Large intestine (tissue), 12 donors: ENCODE measurements at places on chromosomes 7 and 10. TPM values are rescaled to one million over a fixed set of nuclear protein-coding genes. Genes with fewer than 3 reads are reported as not detected.

Gene FZD8
- 5.5 TPM for polyA plus RNA-seq

Gene HOXA10
- 0.12 TPM for polyA plus RNA-seq

Gene CDK14
- polyA plus RNA-seq, result 9.7 TPM

Gene MMP21
- 0.28 TPM for polyA plus RNA-seq

Gene UCN3
- 11.4 TPM for polyA plus RNA-seq

Gene LRRC61
- polyA plus RNA-seq, result 22.8 TPM

DNA sequence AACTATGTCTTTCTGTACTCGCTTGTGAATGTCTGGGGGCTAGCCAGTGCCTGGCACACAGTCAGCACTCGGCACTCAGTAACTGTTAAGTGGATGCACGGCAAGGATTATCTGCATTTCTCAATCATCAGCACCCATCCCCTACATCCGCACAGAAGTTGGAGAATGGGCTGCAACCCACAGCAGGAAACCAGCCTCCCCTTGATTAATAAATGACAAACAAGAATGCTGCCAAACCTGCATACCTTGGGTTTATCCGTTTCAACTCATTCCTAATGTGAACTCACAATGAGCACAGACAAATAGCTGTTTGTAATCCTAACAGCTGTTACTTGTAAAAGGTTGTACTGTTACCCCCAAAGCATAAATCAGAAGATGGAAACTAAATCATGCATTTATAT is 28.9 kb downstream of the PPP1R3C start:
- no peak for DNase-seq

GRCh38 chr7:55413442-55413841 is 48.3 kb downstream of the LANCL2 start:
- DNase-seq, result no peak

- DNase-seq, result no peak
These were observed 78.5 kb upstream of the PDCD4 start for GRCh38 chr10:110793128-110793812.

- no peak for DNase-seq
These were observed 37.0 kb downstream of the FAM171A1 start for GRCh38 chr10:15333909-15334649.

- no peak for DNase-seq
These were observed 17.2 kb upstream of the PRSS58 start for GRCh38 chr7:142275028-142275427.

GRCh38 chr7:102147008-102147407 is 139.7 kb upstream of the SH2B2 start:
- no peak for DNase-seq

- no peak for DNase-seq
These were observed 114.0 kb downstream of the INPP5A start for GRCh38 chr10:132651511-132652029.

GRCh38 chr7:45082031-45082830 is 6.5 kb downstream of the NACAD start:
- DNase-seq, result no peak

DNA sequence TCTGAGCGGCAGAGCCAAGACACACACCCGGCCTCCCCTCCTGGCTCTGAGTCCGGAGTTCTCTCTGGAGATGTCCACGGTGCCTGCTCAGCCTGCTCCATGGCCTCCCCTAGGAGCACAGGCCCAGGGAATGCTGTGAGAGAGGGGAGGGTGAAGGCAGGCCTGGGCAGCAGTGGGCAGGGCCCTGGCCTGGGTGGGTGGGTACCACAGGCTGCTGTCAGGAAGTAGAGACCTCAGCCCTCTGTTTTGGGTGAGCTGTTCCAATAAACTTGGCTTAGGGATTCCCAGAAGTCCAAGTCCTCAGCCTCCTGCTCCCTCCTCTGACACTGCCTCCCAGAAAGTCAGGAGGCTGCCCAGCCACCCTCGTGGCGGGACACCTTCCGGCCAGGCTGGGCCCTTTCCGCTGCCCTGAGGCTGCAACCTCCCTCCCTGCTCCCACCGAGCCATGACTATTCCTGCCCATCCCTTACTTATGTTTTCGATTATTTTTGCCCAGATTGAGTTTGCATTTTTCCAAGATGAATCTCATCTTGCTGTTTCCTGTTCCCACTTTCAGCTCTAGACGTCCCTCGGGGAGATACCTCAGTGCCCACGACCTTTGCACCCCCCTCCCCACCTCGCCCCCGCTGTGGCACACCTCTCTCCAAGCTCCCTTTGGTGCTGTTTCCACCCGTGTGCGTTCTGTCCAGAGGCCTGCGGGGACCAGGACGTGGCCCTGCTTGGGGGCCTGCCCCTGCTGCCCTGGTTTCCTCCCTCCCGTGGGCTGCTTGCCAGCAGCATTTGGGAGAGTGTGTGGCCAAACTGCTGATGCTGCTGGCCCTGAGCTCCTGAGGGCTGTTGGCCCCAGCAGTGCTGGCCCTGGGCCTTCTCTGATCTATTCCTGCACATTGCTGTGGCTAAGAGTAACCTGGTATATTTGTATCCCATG is 5.8 kb upstream of the POLM start:
- no peak for DNase-seq

GRCh38 chr10:45058580-45058979 is 57.9 kb downstream of the ZNF22 start:
- no peak for DNase-seq

DNA sequence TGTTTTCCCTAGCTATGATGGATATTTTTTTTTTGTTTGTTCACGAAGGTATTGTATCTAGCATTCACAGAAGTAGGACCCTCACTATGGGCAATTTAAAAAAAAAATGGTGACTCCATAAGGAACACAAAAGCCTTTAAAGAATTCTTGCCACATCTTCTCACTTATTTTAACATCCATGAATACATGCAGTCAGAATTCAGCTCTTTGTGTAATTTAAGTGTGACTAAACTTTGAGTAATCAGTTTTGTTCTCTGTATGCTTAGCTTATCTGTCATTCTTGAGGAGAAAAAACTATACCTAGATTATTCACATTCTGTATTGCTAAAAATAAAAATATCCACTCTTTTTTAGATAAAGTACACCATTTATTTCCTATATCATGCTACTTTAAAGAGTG is 313.2 kb upstream of the KCND2 start:
- no peak for DNase-seq

GRCh38 chr10:26627324-26627723 is 70.2 kb upstream of the PDSS1 start:
- DNase-seq, result peak; percentile 27

GRCh38 chr10:22133749-22134624 is 83.8 kb downstream of the EBLN1 start:
- DNase-seq, result peak; percentile 30

DNA sequence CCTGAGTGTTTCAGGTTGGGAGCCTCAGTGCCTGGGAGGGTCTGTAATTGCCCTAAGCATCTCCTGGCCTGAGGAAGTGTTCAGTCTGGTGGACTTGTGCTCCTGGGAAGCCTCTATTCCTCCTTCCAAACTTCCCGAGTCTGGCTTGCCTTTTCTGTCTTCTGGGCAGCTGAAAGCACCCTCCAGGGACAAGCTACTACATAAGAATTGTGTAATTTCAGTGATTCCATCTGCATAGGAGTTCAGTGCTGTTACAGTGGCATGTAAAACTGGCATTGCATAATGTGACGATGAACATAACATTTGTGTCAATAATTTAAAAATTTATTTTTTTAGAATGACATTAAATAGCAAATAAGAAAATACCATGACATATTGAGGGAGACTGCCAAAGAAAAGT is 109.3 kb downstream of the AOAH start:
- no peak for DNase-seq

DNA sequence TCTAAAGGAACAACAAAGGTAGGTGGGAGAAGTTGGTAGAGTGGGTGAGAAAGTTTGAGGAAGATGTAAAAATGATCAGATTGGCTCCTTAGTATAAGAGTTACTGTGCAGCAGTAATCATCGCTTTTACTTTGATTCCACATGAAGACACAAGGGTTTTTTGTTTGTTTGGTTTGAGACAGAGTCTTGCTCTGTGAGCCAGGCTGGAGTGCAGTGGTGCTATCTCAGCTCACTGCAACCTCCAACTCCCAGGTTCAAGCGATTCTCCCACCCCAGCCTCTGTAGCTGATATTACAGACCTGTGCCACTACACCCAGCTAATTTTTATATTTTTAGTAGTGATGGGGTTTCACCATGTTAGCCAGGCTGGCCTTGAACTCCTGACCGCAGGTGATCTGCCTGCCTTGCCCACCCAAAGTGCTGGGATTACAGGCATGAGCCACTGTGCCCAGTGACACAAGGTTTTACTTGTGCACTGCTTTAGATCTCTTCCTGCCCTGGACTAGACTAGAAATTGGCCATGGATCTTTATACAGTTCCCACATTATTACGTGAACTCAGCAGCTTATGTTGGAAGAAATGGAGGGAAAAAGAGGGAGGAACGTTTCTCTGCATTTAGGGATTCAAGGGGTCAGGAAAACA is 10.7 kb downstream of the LUC7L2 start:
- no peak for DNase-seq

DNA sequence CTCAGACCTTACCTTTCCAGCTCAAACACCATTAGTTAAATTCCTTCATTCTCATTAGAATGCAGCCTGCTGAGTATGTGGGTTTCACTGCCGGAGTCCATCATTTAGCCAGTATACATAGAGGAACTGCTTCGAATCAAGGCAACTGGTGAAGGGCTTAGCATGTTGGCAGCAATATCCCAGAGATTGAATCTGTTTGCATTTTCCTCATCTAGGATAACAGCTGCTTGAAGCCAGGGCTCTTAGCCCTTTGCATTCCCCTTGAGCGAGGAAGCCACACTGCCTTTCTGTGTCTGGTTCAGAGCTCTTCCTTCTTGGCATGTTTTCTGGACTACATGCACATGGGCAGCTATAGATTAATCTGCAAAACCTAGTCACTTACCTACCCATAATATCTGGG is 14.7 kb downstream of the NODAL start:
- DNase-seq, result no peak

GRCh38 chr10:117626228-117626627 is 83.7 kb downstream of the EMX2 start:
- no peak for DNase-seq

DNA sequence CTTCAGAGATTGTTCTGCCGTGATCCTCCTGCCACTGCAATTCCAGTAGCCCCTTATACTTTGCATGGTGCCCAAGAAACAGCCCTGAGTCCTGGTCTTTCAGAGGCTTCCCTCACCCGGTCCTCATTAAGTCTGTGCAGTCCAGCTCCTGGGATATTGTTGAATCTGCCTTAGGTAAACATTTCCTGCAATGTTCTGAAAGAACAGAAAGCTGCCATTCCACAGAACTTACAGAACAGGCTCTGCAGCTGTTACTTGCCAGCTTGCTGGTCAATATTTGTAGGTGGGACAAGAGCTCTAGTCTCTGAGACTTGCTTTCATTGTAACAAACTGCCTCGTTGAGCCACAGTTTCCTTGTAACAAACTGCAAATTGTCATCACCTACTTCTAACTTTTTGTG is 115.0 kb upstream of the KIF5B start:
- peak; percentile 53 for DNase-seq

DNA sequence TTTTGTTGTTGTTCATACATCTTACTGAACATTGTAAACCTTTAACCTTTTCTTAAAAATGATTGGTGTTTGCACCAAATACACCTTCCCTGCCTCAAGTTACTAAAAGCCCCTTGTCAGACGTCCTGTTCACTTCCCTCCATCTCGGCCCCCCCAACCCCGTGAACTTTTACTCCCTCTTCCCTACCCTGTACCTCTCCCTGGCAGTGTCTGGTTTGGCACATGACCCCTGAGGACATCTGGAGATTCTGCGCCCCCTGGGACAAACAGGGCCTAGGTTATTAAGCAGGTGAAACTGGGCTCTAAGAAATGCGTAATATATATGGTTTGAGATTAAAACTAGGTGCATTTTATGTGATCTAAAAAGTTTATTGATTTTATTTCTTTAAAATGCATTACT is 1.4 kb downstream of the PPP2R2D start:
- no peak for DNase-seq

- peak; percentile 71 for DNase-seq
These were observed 84.1 kb downstream of the MDFIC start for GRCh38 chr7:115005953-115006352.

DNA sequence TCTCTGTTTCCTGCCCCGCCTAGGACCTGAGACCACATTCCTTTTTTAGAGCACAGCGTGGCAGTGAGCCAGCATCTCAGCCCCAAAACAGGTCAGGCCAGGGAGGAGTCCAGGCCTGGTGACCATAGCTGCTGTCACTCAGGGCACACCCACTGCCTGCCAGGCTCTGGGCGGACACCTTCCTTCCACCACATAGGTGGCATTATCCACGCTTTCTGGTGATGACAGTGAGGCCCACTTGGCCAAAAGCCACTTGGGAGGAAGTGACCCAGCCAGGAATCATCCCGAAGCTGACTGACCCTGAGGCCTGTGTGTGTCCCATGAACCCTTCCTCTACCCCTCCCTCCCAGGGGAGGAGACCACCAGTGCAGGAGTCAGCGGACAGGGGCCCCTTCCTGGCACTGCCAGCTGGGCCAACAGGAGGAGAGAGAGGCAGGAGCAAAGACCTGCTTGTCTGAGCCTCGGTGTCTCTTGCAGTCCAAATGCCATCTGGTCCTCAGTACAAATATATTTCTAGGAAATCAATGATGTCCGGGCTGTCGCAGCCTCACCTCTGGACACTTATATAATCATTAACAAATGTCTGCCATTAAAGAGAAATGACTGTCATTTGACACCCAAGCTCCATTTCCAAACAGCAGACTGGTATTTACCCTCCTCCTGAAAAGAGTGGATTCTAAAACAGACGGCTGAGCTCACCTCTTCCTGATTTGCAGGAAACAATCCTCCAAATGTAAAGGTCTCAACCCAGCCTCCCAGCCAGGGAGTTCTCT is 63.0 kb downstream of the ABRAXAS2 start:
- DNase-seq, result peak; percentile 33

DNA sequence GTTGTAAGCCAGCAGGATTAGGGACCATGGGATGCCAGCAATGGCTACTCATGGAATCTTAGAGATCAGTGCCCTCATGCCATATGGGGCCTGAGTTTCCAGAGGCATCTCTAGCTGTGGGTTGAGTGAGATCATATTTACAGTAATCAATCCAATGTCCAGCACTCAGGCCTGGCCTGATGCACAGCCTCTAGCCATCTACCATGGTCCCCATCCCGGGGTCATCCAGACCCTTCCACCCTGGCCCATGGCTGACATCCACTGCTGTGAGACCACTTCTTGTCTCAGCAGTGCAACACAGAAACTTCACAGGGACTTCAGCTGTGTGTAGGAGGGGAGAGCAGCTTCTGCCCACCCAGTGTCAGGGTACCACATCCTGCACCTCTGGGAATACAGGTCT is 6.5 kb upstream of the ADCY1 start:
- no peak for DNase-seq

- no peak for DNase-seq
These were observed 20.7 kb downstream of the ZNF107 start for GRCh38 chr7:64686493-64687184.
